ENCODE measurements at places on chromosomes 4 and X. TPM values are rescaled to one million over a fixed set of nuclear protein-coding genes. Genes with fewer than 3 reads are reported as not detected.

The UGT8 gene
- 0.07 TPM for total RNA-seq

The PPP1R2C gene
- total RNA-seq = not detected

The OTUD6A gene
- total RNA-seq = not detected

The PRKG2 gene
- 0.05 TPM for total RNA-seq

The TMEM271 gene
- total RNA-seq = not detected

The CXCL8 gene
- 12.9 TPM for total RNA-seq

The RTL3 gene
- 1.2 TPM for total RNA-seq

The DUSP9 gene
- total RNA-seq = not detected

The IL15 gene
- 3.4 TPM for total RNA-seq

The CCNB3 gene
- total RNA-seq = 1.9 TPM

The BANK1 gene
- not detected for total RNA-seq

The WNK3 gene
- 0.02 TPM for total RNA-seq

The ASB9 gene
- total RNA-seq = 12.2 TPM

DNA sequence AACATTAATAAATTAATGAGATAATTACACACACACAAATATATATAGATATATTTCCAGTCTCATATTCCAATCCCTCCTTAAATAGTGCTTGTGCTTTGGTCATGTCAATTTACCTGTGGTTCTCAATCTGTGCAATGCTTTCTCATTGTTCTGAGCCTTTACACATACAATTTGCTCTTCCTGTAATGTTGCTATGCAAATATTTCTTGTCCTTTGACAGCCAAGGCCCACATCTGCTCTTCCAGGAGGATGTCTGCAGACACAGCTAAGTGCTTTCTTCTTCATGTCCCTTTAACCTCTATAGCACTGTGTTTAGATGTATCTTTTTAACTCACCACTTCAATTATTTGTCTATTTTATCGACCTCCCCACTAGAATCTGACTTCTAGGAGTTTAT is 67.3 kb upstream of the RAPGEF2 start:
- DNase-seq = no peak

DNA sequence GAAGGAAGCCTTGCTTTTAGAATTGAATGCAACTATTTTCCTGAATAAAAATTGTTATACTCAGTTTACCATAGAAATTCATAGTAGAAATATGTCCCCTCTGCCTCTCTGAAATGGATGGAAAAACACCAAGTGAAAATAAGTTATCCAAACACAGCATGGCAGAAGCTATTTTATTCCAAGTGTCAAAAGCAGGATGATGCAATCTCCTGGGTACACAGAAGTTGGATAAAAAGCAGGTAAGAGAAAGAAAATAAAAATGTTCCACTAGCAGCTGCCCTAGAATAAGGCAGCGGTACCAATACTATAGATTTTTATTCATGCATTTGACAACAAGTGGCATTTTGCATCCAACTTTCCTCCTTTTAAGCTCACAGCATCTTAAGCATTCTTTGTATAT is 89.0 kb upstream of the TENT5D start:
- no peak for DNase-seq

DNA sequence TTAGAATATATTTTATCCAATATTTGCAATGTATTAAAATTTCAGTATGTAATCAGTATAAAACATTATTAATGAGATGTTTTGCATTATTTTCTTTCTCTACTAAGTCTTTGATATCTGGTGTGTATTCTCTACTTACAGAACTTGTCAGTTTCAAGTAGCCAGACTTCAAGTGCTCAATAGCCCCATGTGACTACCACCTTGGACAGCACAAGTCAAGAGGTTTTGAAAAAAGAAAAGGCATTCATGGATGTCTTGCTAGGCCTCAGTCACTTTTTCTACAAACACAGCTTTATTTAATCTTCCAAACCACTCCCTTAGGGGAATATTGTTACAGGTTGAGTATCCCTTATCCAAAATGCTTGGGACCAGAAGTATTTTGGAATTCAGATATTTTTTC is 189.4 kb downstream of the QDPR start:
- no peak for DNase-seq

DNA sequence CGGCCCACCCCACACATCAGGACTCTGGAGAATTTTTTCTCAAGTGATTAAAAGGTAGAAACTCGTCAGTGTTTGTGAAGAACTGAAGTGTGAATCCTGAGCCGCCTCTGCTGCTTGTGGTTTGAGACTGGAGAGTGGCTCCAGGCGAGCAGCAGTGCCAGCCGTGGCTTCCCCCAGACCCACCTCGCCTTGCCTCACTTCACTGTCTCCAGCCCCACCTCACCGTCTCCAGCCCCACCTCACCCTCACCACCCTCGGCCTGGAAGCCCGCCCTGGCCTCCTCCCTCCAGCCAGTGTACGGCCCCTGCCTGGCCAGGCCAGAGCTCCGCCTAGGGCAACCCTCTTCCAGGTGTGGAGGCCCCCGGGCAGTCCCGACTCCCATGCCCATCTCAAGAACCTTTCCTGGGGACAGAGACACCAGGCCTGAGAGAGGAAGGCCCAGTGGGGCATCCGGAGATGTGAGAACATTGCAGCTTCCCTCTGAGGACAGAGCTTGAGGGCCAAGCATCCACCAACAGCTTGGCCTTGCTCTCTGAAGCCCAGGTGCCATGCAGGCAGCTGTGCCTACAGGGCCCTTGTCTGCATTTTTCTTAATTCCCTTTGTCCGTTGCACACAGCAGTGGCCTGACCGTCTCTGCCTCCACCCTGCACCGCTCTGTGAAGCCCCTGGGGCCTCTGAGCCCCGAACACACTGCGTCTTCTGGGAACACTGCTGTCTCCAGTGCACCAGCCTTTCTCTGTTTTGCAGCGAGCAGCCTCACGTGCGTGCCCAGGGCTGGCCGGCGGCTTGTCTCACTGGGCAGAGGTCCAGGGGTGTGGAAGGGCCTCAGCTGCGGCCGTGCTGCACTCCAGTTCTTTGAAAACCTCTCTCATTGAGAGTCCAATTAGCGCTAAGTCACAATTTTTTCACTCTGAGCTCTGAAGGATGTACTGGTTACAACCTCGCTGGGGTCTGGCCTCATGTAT is 13.8 kb downstream of the SH3BP2 start:
- no peak for DNase-seq

- DNase-seq = no peak
These were observed 217.1 kb downstream of the ARAP2 start for GRCh38 chr4:36027203-36027602.

GRCh38 chr4:72569719-72570235 is 756 bp upstream of the ADAMTS3 start:
- no peak for DNase-seq

GRCh38 chrX:121014826-121015225 is 29.3 kb upstream of the CT47A1 start:
- DNase-seq = no peak

DNA sequence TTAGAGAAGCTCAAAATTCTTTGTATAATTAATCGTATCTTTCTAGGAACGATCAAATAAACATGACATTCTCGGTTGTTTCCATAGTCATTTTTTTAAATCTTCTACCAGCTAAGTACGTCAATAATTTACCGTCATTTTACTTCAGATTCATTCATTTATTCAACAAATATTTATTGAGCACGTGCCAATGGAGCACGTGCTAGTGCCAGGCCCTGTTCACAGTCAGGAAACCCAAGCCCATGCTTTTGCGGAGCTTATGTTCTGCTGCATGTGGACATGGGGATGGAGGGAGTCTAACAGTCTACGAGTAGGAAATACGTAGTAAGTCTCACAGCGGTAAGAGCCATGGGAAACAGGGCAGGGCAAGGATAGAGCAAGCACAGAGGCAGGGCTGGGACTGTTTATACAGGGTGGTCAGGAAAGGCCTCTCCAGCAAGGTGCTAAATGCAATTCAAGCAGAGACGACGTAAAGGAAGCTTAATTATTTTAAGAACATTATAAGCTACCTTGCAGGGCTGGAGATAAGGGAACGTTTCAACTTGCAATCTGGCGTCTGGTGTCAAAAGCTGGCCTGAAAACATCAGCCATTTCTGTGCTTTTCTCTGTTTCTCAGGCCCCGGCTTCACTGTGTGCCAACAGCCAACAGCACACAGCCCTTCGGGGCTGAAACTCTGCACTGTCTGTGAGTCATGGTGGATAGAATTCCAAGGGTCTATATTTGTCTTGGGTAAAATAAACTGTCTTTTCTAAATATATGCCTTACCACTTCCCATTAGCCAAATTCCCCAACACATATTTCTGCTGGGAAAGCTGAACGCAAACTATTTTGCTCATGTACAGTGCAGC is 517.1 kb upstream of the ZFP42 start:
- peak; percentile 88 for DNase-seq

DNA sequence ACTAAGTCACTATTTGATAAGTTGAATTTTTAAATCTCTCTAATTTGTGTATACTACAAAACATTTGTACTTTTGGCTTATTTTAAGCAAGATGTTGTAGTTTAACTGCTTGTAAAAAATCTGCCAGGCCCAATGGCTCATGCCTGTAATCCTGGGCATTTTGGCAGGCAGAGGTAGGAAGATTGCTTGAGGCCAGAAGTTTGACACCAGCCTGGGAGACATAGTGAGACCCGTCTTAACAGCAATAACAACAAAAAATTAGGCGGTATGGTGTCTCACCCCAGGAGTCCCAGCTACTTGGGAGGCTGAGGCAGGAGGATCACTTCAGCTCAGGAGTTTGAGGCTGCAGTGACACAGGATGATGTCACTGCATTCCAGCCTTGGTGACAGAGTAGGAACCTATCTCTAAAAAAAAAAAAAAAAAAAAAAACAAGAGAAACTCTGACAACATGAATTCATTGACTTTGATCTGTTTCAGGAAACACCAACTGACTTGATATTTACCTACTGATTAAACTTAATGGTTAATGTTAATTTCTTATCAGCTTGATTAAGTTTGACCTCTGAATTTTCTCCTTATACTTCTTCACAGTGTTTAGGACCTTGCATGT is 8.9 kb downstream of the FHIP1A start:
- DNase-seq = no peak

- DNase-seq = no peak
These were observed 227.2 kb upstream of the PSAPL1 start for GRCh38 chr4:7661846-7662506.

DNA sequence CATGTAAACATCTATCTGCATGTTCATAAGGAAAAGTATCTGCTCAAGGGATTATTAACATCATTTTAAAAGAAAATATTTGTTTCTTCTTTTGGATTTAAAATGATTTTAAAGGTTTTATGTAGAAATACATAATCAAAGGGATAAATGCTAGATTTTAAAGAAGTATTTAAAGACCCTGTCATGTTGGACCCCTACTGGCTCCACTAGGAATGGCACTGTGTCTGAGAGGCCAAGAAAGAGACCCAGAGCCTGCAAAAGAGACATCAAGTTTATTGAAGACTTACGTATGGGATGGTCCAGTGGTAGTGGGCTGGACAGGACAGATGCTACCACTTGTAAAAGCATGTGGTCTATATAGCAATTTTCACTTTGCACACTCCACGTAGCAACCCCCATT is 78.7 kb upstream of the PCDH18 start:
- no peak for DNase-seq

DNA sequence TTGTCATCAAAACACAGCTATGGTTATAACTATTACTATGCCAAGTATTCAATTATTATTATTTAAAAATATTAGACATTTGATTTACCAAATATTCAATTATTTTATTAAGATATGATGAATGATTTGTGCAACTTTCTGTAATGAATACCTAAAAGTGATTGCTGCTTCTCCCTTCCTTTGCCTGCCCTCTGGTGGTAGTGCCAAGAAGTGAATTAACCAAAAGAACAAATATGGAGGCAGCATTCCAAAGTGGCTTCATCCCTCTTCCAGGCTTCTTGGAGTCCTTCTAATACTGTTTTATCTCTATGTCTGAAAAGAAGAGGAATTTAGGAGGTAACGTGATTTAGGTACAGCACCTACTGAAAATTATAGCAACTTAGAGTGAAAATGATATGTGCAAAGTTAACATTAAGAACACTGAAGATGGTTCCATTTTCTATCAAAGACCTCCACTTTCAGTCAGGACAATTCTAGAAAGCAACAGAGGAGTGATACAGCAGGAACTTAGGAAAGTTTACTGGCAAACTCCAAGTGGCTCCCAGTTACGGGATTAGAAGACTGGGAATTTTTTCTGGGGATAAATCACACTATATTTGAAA is 43.0 kb downstream of the ENPEP start:
- peak; percentile 34 for DNase-seq

GRCh38 chrX:53440621-53441517 is 6.7 kb upstream of the HSD17B10 start:
- DNase-seq = peak; percentile 62
